Sigmoid colon (tissue), 7 donors: ENCODE measurements at places on chromosomes 11 and 22. TPM values are rescaled to one million over a fixed set of nuclear protein-coding genes. Genes with fewer than 3 reads are reported as not detected.

KIRREL3 gene
- total RNA-seq: 0.81 TPM

PPP1R14B gene
- total RNA-seq: 59.6 TPM

MRGPRE gene
- total RNA-seq: 1.4 TPM

DNA sequence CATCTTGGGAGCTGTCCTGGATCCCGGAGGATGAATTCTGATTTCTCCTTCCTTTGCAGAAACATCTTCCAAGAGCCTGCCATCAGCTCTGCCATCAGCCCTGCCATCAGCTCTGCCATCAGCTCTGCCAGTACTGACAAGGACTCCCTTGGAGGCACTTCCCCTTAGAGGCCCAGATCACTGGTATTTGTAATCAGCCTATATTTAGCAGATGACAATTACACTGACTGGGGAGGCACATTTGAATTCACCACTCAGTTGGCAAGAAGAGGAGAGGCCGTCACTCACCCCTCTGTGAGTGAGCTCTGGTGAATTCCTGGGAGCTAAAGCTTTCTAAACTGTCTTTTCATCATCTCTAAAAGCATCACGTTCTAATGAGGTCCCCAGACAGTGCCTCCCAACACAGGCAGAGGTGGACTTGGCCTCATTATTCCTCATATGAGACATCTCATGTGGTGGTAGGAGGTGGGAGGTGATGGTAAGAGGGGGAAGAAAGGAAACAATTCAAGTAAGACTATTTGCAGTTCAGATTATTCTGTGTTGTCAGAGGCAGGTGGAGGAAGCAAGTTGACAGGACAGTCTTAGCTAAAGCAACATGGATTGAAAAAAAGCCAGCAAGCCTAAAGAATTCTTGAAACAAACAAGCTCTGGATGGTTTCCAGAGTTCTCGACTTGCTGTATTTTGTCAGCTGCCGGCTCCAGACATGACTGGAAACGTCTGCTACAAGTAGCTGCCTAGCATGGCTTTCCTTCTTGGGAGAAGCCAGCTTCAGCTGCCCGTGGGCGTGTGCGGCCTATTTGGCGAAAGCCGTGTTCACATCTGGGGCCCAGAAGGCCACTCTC lies 771.7 kb downstream of the TBC1D22A start:
- no peak for DNase-seq
- H3K4me3 ChIP-seq: no peak overlapping the region
- H3K27ac ChIP-seq: peak overlapping the region; percentile 78
- peaks cover 18% of the 10 kb centered on the region for H3K4me1 ChIP-seq

- H3K36me3 ChIP-seq: no peaks in the 10 kb centered on the region
- H3K27me3 ChIP-seq: no peaks in the 10 kb centered on the region
- H3K4me1 ChIP-seq: peaks cover 14% of the 10 kb centered on the region
- DNase-seq: no peak
- H3K27ac ChIP-seq: no peak overlapping the region
Observed at GRCh38 chr11:2663506-2663905, 36.3 kb downstream of the KCNQ1OT1 start.

DNA sequence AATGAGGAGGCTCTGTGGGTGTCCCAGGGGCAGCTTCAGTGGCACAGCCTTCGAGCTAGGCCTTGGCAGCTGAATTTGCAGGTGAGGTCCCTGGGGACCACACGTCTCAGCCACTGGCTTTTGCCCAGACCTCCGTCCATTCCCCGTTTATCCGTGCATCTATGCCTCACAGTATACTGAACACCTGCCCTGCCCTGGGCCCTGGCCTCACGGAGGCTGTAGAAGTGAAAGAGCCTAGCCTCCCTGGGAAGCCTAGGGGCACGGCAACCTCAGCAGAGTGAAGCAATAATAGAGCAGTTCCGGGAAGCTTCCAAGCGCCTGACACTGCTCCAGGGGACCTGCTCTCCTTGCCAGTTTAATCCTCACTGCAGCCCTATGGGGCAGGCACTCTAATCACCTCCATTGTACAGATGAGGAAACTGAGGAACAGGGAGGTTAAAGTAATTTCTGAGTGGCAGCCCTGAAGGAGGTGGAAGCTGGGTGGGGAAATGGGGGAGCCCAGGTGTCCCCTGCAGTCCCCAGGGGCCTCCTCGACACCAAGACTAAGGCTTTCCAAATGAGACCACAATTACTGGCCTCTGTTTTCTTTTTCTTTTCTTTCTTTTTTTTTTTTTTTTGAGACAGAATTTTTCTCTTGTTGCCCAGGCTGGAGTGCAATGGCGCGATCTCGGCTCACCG lies 2.7 kb upstream of the NFAM1 start:
- H3K4me1 ChIP-seq: peaks cover 36% of the 10 kb centered on the region
- no peaks in the 10 kb centered on the region for H3K27me3 ChIP-seq
- H3K36me3 ChIP-seq: no peaks in the 10 kb centered on the region
- H3K4me3 ChIP-seq: no peak overlapping the region

DNA sequence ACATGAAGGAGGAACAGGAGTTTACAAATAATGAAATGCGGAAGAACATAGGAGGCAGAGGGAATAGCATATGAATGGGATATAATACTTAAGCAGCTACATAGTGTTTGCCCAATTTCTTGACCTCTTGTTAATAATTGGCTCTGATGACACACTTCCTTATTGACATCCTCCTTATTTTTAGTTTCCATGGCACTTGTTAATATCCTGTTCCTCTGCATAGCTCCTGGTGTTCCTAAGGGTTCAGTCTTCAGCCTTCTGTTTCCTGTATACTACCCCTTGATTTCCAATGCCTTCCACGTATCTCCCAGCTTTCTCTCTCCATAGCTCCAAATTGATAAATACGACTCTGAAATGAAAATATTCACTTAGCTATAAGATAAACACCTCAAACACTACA lies 663.8 kb upstream of the API5 start:
- no peaks in the 10 kb centered on the region for H3K4me1 ChIP-seq
- DNase-seq: no peak
- H3K4me3 ChIP-seq: no peak overlapping the region
- no peaks in the 10 kb centered on the region for H3K27me3 ChIP-seq

DNA sequence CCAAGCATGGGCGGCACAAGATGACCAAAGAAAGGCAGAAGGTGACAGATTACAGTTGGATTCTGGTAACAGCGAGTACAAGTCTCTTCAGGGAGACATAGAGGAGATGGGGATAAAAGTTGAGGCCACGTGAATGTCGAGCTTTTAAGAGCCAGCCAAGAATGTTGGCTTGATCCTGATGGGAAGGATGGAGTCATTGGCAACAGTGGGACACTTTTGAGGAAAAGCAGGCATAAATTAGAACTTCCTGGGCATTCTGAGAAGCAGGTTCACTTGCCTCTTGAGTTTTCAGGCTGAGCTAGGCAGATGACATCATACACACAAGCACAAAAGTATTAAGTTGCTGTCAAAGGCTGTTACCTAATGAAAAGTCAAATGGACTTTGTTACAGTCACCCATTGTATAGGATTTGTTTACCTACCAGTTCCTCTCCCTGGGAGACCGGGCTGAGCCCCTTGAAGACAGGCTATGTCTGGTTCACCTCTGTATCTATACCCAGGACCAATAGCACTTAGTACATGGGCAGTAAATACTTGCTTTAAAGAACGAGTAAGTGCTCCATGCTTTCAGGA lies 41.1 kb downstream of the TNRC6B start:
- DNase-seq: no peak
- H3K4me1 ChIP-seq: no peaks in the 10 kb centered on the region
- no peak overlapping the region for H3K4me3 ChIP-seq
- no peaks in the 10 kb centered on the region for H3K27me3 ChIP-seq

GRCh38 chr11:109267293-109268095 lies 154.5 kb upstream of the C11orf87 start:
- no peaks in the 10 kb centered on the region for H3K4me1 ChIP-seq
- H3K36me3 ChIP-seq: no peaks in the 10 kb centered on the region
- no peak overlapping the region for H3K4me3 ChIP-seq
